ENCODE measurements at places on chromosomes 16 and 17. TPM values are rescaled to one million over a fixed set of nuclear protein-coding genes. Genes with fewer than 3 reads are reported as not detected.

DNA sequence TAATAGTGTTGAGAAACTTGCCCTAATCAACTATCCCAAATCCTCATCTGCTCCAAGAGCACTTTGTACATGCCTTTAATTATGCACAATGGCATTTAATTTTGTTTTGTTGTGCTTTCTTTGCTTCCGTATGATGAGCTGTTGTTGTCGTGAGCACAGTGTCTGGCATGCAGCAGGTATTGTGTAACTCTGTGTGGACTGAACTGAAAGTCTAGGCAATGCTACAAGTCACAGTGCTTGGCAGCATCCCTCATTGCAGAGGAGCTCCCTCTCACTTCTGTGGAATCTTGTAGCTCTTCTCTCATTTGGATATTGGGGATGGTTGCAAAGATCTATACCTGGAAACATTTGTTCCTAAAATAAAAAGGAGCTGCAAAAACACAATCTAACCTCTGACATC, 502.2 kb upstream of the CA10 start:
- no peaks in the 10 kb centered on the region for H3K4me1 ChIP-seq
- no peak for DNase-seq
- no peak overlapping the region for H3K27ac ChIP-seq
- no peaks in the 10 kb centered on the region for H3K36me3 ChIP-seq

CDH11 gene
- total RNA-seq = not detected

GRCh38 chr16:61836804-61837393, 199.3 kb downstream of the CDH8 start:
- no peaks in the 10 kb centered on the region for H3K36me3 ChIP-seq
- no peaks in the 10 kb centered on the region for H3K4me1 ChIP-seq
- H3K4me3 ChIP-seq = no peak overlapping the region
- no peaks in the 10 kb centered on the region for H3K27me3 ChIP-seq

- no peak overlapping the region for H3K4me3 ChIP-seq
- DNase-seq = no peak
- no peak overlapping the region for H3K27ac ChIP-seq
- no peaks in the 10 kb centered on the region for H3K36me3 ChIP-seq
- H3K4me1 ChIP-seq = peaks cover 9% of the 10 kb centered on the region
Measured at GRCh38 chr17:56206351-56206750, 53.1 kb downstream of the ANKFN1 start.

GRCh38 chr17:70078549-70078948, 3.5 kb downstream of the KCNJ16 start:
- no peak overlapping the region for H3K27ac ChIP-seq
- peaks cover 5% of the 10 kb centered on the region for H3K27me3 ChIP-seq
- no peaks in the 10 kb centered on the region for H3K36me3 ChIP-seq
- no peaks in the 10 kb centered on the region for H3K4me1 ChIP-seq
